Effector memory CD8-positive, alpha-beta T cell (primary cell): ENCODE measurements at places on chromosomes 7 and 10.

- DNase-seq, result no peak
- peaks cover 22% of the 10 kb centered on the region for H3K4me1 ChIP-seq
- peaks cover 36% of the 10 kb centered on the region for H3K36me3 ChIP-seq
Measured at GRCh38 chr10:86481761-86482160, 39.8 kb downstream of the WAPL start.

- no peaks in the 10 kb centered on the region for H3K27me3 ChIP-seq
- no peak for DNase-seq
- peaks cover 21% of the 10 kb centered on the region for H3K4me1 ChIP-seq
Measured at GRCh38 chr10:29642990-29643389, 8.2 kb upstream of the SVIL start.

- no peaks in the 10 kb centered on the region for H3K4me1 ChIP-seq
- no peaks in the 10 kb centered on the region for H3K27me3 ChIP-seq
- H3K4me3 ChIP-seq, result no peak overlapping the region
- H3K36me3 ChIP-seq, result no peaks in the 10 kb centered on the region
Measured at GRCh38 chr7:19327018-19327417, 181.8 kb upstream of the FERD3L start.

GRCh38 chr7:388961-389701, 99.2 kb downstream of the FOXL3 start:
- no peak for DNase-seq
- no peaks in the 10 kb centered on the region for H3K27me3 ChIP-seq
- peak overlapping the region; percentile 72 for H3K27ac ChIP-seq
- H3K4me3 ChIP-seq, result no peak overlapping the region
- peaks cover 2% of the 10 kb centered on the region for H3K36me3 ChIP-seq

DNA sequence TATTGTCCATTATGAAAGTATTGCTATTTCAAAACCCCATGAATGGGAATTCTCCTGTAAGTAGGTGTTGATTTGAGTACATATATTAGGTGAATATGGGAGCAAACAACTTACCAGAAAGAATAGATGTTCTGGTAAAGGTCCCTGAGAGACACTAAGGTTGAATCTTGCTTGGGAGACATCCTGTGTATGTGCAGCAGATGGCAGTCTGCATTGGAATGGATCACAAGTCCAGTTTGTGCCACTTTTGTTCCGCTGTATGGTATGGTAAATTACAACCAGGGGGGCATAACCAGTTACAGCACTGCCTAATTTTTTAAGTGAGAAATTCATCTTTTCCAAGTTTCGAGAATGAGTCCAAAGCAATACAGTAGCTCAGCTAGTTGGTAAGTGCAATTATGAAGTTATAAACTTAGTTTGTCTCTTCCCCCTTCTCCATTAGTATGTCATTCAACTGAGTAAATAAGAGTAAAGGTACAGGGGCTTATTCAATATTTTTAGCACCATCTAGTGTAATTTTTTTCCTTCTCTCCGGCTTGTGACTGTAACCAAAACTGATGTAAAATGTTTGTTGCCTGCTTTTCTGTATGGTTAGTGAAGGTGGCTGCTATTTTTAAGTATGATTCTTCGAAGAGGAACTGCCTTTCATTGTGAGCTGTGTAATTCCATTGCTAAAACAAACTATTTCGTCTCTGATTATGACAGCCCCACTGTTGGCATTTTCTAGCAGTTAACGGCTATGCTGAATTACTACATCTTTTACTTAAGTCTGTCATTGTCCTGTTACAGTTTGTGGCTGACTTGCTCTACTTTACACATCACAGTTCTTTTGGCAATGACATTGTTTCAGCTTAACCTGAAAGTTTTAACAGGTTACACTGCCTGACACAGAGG, 2.8 kb downstream of the MCU start:
- no peak overlapping the region for H3K27ac ChIP-seq
- H3K4me1 ChIP-seq, result peaks cover 27% of the 10 kb centered on the region
- H3K4me3 ChIP-seq, result no peak overlapping the region

DNA sequence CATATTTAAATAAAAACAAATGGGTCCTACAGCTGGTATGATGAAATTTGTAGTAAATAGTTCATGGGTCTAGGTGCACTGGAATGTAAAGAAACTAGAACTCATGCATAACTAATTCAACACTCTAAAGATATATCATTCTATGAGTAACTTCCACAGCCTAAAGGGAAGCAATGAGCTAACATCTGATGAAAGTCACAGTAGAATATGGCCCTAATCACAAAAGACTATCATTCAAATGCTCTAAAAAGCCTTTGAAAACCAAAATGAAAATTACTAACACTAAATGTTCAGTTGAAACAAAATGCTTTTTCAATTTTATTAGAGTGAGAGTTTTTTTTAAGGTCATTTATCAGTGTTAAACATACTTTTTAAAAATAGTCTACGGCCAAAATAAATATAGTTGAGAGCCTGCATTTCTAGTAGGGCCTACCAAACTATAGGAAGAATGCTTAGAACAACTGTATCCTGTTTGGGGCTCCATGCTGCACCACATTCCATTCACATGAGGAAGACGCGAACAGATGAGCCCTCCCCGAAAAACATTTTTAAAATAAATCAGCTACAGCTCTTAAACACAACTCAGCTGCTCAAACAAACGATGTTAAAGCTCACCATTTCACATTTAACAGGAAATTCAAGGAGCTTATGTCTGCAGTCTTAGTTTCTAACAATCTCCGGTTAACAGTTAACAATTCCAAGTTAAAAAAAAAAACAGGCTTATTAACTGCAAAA, 134.5 kb downstream of the NRBF2 start:
- H3K27ac ChIP-seq, result peak overlapping the region; percentile 97
- peak overlapping the region; percentile 94 for H3K4me3 ChIP-seq
- no peak for DNase-seq
- H3K27me3 ChIP-seq, result no peaks in the 10 kb centered on the region
- H3K36me3 ChIP-seq, result peaks cover 40% of the 10 kb centered on the region

GRCh38 chr7:155998328-155998691, 186.0 kb upstream of the SHH start:
- H3K36me3 ChIP-seq, result no peaks in the 10 kb centered on the region
- no peak for DNase-seq
- H3K4me3 ChIP-seq, result no peak overlapping the region

DNA sequence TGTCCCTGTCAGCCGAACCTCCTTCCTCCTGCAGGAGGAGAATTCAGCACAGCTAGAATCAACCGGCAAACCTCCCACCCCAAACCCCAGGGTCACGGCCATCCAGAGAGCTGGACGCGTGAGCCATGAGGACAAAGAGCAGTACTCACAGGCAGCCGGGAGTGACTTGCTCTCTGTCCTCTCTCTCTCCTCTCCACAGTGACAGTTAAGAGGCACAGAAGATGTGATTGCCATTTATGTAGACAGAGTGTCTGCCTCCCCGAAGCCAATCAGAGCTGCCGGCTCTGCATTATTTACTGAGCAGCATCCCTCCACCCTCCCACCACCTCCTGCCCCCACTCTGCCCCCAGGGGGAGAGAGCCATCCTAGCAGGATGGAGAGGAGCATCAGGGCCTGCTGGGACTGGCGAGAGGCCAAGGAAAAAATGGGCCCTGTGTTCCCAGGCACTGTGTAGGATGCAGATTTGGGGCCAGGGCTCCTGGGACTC, 4.3 kb downstream of the DDC start:
- peaks cover 53% of the 10 kb centered on the region for H3K27me3 ChIP-seq
- no peaks in the 10 kb centered on the region for H3K4me1 ChIP-seq
- no peak overlapping the region for H3K4me3 ChIP-seq

DNA sequence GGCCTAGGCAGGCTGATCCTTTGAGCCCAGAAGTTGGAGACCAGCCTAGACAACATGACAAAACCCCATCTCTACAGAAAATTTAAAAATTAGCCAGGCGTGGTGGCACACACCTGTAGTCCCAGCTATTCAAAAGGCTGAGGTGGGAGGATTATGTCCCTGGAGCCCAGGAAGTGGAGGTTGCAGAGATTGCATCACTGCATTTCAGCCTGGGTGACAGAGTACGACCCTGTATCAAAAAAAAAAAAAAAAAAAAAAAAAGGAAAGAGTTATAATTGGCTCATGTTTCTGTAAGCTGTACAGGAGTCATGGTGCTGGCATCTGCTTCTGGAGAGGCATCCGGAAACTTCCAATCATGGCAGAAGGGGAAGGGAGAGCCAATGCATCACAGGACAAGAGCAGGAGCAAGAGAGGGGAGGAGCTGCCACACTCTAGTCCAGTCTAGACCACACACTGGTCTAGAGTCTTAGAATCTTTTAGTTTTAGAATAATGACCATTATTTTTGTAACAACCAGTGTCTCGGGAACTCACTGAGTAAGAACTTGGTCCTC, 16.8 kb downstream of the DOCK1 start:
- peaks cover 3% of the 10 kb centered on the region for H3K36me3 ChIP-seq
- H3K4me1 ChIP-seq, result no peaks in the 10 kb centered on the region
- no peak for DNase-seq

DNA sequence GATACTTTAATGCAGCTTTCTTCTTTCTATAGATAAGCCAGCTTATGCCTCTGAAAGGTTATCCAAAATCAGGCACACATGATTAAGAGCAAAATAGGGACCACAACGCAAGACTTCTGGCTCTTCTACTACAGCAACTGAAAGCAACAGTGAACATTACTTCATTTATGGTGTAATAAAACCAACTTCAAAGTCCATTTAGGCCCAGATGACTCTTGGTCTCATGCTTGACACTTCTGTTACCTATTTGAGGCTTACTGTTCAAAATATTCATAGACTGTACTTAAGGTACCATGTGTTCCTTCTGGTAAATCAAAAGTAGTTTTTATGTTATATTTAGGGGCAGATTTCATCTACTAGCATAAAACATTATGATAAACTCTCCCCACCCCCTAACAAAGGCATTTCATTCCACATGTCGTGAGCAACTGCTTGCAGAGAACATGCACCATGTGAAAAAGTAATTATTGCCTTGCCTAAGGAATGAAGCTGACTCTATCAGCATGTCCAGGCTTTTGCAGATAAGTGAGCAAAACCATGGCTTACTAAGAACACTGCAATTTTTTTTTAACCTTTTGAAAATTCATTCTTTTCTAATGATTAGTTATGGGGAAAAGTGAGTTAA, 154.9 kb upstream of the ITGB1 start:
- peak overlapping the region; percentile 63 for H3K4me3 ChIP-seq
- peaks cover 63% of the 10 kb centered on the region for H3K4me1 ChIP-seq
- peak overlapping the region; percentile 98 for H3K27ac ChIP-seq
- H3K27me3 ChIP-seq, result no peaks in the 10 kb centered on the region
- H3K36me3 ChIP-seq, result peaks cover 13% of the 10 kb centered on the region

GRCh38 chr7:15985587-15986384, 299.3 kb upstream of the MEOX2 start:
- no peaks in the 10 kb centered on the region for H3K4me1 ChIP-seq
- H3K36me3 ChIP-seq, result no peaks in the 10 kb centered on the region

- no peaks in the 10 kb centered on the region for H3K36me3 ChIP-seq
- no peak for DNase-seq
- H3K4me3 ChIP-seq, result no peak overlapping the region
- no peak overlapping the region for H3K27ac ChIP-seq
- no peaks in the 10 kb centered on the region for H3K4me1 ChIP-seq
- peaks cover 14% of the 10 kb centered on the region for H3K27me3 ChIP-seq
Measured at GRCh38 chr7:98753989-98754479, 115.8 kb downstream of the TMEM130 start.

DNA sequence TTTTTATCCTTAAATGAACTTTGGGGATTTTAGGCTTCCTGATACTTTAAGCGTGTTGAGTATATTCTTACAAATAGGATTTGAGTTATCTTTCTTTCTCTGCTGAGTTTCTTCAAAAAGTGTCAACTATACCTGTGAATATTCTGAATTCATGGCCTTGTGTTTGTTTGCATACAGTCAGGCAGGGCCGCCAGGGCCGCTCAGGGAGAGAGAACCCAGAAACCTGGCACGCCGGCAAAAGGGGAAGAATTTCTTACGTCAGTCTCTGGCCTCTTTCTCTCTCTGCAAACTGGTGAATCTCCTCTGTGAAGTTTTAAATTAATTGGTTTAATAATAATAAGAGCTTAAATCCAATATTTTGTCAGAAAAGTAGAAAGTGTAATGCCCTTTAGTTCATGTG, 29.3 kb upstream of the BNIP3 start:
- H3K27ac ChIP-seq, result no peak overlapping the region
- DNase-seq, result no peak

- H3K36me3 ChIP-seq, result no peaks in the 10 kb centered on the region
- no peaks in the 10 kb centered on the region for H3K4me1 ChIP-seq
- no peaks in the 10 kb centered on the region for H3K27me3 ChIP-seq
- H3K4me3 ChIP-seq, result no peak overlapping the region
- DNase-seq, result no peak
Measured at GRCh38 chr10:37236093-37236492, 110.7 kb downstream of the ANKRD30A start.

DNA sequence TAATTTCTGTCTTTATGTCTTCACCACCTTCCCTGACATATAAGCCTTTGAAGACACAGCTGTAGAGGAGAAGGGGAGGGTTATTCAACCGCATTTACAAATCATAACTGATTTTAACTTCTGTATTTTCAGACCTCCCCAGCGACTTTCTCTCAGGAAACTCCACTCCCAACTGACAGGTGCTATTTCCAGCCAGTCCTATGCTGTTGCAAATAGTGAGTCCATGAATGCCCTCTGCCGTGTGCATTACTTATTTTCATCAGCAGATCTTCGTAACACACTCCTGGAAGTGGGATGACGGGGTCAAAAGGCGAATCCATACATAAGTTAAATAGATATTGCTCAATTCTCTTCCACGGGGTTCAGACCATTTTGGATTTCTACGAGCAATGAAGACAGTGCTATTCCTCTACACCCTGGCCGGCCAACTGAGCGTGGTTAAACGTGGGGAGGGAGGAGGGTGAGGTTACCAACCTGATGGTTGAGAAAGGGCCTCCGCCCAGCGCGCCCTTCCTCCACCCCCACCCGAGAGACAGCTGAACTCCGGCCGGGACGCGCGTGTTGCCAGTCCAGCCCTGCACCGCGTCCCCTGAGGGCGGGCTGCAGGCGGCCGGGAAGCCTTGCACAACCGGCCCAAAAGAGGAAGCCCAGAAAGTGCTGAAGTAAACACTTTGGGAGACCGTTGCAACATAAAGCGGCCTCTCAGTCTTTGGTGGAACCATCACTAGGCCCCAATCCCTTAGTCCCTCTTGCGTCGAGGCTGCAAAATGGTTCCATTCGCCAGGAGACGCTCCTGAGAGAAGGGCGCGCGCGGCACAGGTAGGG, at the start of gene APBB1IP:
Gene APBB1IP (plus strand): TSS at position 705 of the 825 bp plus-strand sequence. CDS start 53,986 bp downstream, outside the sequence.
- H3K4me1 ChIP-seq, result peaks cover 37% of the 10 kb centered on the region
- DNase-seq, result peak; percentile 36
- peaks cover 19% of the 10 kb centered on the region for H3K36me3 ChIP-seq
- peak within 1 kb of the TSS; percentile 92 for H3K27ac ChIP-seq
- peak within 1 kb of the TSS; percentile 81 for H3K4me3 ChIP-seq
- H3K27me3 ChIP-seq, result no peaks in the 10 kb centered on the region

- no peaks in the 10 kb centered on the region for H3K36me3 ChIP-seq
- no peak overlapping the region for H3K4me3 ChIP-seq
- no peaks in the 10 kb centered on the region for H3K27me3 ChIP-seq
- no peak overlapping the region for H3K27ac ChIP-seq
- H3K4me1 ChIP-seq, result no peaks in the 10 kb centered on the region
Measured at GRCh38 chr10:72388062-72388461, 33.3 kb upstream of the DNAJB12 start.
